ENCODE measurements at places on chromosomes 5 and 9. TPM values are rescaled to one million over a fixed set of nuclear protein-coding genes. Genes with fewer than 3 reads are reported as not detected.

PCDHB5 gene
- total RNA-seq = 0.38 TPM

DNA sequence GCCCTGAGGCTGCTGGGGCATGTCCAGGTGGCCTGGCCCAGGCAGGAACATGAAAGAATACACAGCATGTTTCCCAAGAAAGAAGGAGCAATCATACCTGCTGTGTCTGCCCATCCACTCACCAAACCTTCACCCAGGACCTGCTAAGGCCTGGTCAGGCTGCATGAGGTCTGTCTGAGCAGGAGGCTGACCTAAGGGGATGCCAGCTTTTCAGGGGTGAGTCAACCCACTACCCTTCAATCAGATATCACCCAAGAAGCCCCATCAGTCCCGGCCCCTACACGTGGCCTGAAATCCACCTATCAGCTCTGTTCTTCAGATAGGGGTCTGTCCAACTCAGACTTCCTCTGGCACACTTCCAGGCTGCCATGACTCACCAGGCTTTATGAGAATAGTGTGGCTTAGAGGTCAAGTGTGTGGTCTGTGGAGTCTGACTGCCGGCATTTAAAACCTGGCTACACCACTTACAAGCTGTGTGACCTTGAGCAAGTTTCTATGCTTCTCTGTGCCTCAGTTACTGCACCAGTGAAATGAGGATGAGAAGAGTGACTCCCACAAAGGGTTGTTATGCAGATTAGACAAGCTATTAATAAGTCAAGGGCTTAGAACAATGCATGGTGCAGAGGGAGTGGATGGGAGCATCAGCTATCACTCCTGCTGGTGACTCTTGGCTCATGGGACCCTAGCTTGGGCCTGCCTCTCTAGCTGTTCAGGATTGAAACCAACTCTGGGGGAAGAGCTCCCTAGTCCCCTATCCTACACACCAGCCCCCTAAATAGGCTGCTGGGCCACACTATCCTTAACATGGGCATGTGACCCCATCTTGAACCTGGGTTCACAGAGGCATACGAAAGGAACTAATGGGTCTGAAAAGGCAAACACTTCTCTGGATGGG lies 130.3 kb downstream of the PAX5 start:
- H3K27me3 ChIP-seq = no peaks in the 10 kb centered on the region
- no peaks in the 10 kb centered on the region for H3K36me3 ChIP-seq
- DNase-seq = no peak

EGFLAM gene
- 19.2 TPM for total RNA-seq

DNA sequence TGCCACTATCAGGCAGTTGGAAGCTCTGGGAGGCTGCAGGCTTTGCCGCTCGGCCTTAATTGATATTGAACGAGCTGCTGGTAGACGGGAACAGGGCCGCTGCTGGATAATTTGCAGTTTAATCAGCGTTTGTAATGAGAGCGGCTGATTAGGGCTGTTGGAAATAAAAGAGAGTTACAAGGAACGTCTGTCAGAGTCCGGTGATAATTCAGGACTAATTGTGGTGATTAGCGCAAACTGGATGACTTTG lies 68.2 kb upstream of the TBCA start:
- H3K27ac ChIP-seq = no peak overlapping the region
- peak overlapping the region; percentile 69 for H3K4me3 ChIP-seq
- H3K27me3 ChIP-seq = peaks cover 2% of the 10 kb centered on the region
- peaks cover 5% of the 10 kb centered on the region for H3K4me1 ChIP-seq
- no peak for DNase-seq

PRUNE2 gene
- 10.1 TPM for total RNA-seq

DNA sequence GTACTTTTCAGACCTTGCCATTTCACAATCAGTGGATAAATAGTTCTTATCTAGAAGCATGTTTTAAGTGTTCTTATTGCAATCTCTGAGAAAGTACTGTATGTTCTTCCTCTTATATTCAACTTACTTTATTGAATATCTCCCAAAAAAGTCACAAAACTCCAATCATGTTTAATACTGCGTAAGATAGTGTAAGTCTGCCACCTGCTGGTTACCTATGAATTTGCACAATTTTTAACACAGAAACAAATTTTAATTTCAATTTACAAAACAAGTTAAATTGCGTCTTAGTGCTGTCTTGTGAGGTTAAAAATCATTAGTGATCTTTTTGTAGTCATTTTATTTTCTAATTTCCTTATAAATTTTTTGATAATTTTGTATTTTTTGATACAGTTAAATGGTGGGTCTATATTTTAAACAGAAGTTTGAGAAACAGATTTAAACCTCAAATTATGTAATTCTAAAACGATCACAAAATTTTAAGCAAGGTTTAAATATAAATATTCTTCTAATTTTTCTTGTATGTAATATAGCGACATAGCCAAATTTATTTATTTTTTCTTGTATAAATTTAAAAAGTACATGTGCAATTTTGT lies 115.8 kb downstream of the EMB start:
- no peak overlapping the region for H3K27ac ChIP-seq
- H3K36me3 ChIP-seq = no peaks in the 10 kb centered on the region
- no peaks in the 10 kb centered on the region for H3K4me1 ChIP-seq
- no peaks in the 10 kb centered on the region for H3K27me3 ChIP-seq
- no peak for DNase-seq

- peaks cover 59% of the 10 kb centered on the region for H3K4me1 ChIP-seq
- no peaks in the 10 kb centered on the region for H3K36me3 ChIP-seq
- H3K27me3 ChIP-seq = no peaks in the 10 kb centered on the region
- no peak overlapping the region for H3K4me3 ChIP-seq
- H3K27ac ChIP-seq = no peak overlapping the region
- no peak for DNase-seq
Observed at GRCh38 chr5:42624912-42625311, 131.7 kb upstream of the CCDC152 start.

DNA sequence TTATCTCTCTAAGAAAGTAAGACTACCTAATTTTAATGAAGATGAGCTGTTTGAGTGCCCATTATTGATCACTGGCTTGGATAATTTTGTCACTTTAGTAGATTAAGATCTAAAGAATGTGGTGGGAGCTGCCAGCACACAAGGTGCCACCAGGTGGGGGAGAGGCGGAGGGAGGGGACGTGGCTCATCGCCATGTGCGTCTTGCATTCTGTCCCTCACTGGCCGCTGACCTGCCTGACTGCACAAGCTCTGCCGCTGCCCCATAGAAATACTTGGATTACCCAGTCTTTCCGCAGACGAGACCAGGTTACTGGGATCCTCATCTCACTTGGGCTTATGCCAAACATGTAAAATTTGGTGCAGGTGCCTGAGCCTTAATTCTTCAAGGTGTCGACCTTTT lies 37.6 kb downstream of the RHOBTB3 start:
- H3K27me3 ChIP-seq = no peaks in the 10 kb centered on the region
- H3K4me1 ChIP-seq = peaks cover 15% of the 10 kb centered on the region
- peaks cover 42% of the 10 kb centered on the region for H3K36me3 ChIP-seq
- DNase-seq = no peak

DNA sequence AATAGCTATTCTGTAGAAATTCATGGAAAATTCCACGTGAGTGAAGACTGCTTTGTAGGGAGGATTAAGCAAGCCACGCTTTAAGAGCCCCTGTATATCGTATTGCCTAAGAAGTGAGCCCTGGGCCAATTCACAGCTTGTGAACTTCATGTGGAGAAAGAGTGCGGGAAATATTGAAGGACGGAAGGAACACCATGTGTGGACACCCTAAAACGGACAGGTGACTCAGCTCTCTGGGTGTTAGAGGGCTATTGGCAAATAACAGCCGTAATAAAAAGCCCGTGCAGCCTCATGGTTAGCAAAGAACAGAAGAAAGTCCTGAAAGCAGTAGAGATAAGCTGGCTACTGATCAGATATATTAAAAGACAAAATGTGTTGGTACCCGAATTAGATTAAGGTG lies 26.4 kb downstream of the ZNF366 start:
- no peaks in the 10 kb centered on the region for H3K27me3 ChIP-seq
- H3K4me3 ChIP-seq = no peak overlapping the region
- H3K4me1 ChIP-seq = peaks cover 34% of the 10 kb centered on the region
- H3K36me3 ChIP-seq = no peaks in the 10 kb centered on the region
- DNase-seq = peak; percentile 77

GRCh38 chr9:77980622-77981021 lies 51.0 kb downstream of the GNAQ start:
- H3K4me3 ChIP-seq = no peak overlapping the region
- no peaks in the 10 kb centered on the region for H3K36me3 ChIP-seq
- H3K27ac ChIP-seq = no peak overlapping the region
- DNase-seq = no peak
- H3K4me1 ChIP-seq = peaks cover 22% of the 10 kb centered on the region

- no peak for DNase-seq
- no peak overlapping the region for H3K27ac ChIP-seq
- H3K4me1 ChIP-seq = no peaks in the 10 kb centered on the region
- H3K27me3 ChIP-seq = no peaks in the 10 kb centered on the region
Observed at GRCh38 chr9:100370064-100370723, 17.5 kb upstream of the TEX10 start.

DNA sequence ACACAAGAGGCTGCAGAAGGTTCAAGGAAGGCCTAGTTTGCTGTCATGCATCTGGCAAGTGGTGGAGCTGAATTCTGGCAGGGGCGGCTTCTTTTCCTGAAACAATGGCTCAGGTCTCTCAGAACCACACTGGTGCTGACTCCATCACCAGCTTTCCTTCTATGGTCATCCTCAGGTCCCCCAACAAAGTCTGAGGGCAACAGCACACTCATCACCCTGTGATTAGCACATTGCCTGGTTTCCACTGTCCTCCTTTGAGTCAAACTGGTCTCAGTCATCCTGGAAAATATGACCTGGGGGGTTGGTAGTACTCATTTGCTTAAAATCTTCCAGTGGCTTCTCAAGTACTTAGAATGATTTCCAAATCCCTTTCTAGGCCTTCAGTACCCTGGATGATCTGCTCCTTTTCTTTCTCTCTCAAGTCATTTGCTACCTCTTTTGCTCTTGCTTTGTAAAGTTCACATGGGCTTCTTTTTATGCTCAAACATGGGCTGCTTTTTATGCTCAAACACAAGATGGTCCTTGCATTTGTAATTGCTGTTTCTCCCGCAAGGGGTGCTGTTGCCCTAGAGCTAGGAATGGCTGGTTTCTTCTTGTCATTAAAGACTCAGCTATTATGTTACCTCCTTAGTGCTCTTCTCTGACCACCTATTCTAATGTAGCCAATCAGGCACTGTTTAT lies 144.9 kb downstream of the ALDH1A1 start:
- no peak overlapping the region for H3K27ac ChIP-seq
- no peaks in the 10 kb centered on the region for H3K36me3 ChIP-seq
- no peaks in the 10 kb centered on the region for H3K4me1 ChIP-seq
- no peak for DNase-seq
- H3K4me3 ChIP-seq = no peak overlapping the region

GRCh38 chr5:122392824-122393223 lies 80.8 kb downstream of the SNCAIP start:
- no peak overlapping the region for H3K27ac ChIP-seq
- no peak for DNase-seq
- no peaks in the 10 kb centered on the region for H3K27me3 ChIP-seq

SLC34A1 gene
- not detected for total RNA-seq

DNA sequence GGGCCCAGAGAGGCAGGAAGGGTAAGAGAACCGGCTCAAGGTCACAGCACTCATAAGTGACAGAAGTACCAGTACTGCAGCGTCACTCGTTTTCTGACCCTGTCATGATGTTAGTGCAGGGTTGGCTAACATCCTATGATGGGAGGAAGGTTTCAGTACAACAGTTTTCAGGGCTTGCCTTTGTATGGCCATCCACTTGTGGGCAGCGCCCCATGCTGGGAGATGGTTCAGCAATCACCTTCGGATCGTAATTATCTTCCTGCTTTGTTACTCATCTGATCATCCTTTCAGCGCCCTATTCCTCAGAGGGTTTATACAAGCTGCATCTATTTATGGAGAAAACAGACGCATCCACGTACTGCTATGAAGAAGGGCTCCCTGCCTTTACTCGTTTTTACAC lies 2.4 kb downstream of the MAP1B start:
- H3K4me3 ChIP-seq = peak overlapping the region; percentile 73
- DNase-seq = no peak
- H3K27me3 ChIP-seq = peaks cover 22% of the 10 kb centered on the region
- H3K27ac ChIP-seq = peak overlapping the region; percentile 61
- peaks cover 12% of the 10 kb centered on the region for H3K4me1 ChIP-seq

DNA sequence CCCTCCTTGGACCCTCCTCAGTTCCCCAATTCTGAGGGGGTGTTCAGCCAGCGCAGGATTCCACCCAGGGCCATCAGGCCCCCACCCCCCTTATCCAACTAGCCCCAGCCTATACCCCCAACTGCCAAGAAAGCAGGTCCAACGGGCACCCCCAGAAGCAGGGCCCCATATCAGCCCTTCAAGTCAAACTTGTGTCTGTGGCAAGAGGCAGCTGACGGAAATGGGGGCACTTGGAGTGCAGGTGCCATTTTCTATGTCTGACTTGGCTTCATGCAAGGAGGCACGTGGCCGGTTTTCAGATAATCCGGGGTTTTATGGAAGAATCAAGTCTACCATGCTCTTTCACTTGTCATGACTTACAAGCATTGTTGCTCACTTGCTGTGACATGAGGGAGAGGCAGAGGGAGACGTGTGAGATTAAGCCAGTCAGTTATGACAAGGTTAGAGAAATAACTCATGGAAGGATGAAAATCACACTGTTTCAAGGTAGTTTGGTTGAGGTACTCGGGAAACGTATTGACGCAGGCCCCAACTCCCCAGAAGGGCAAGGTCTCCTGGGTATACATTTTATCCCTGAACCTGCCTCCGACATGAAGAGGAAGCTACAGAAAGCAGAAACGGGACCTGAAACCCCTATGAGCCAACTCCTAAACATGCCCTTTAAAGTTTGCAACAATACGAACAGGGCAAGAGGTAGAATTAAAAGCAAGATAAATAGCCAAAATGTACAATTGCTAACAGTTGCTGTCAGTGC lies 26.5 kb upstream of the CLPTM1L start:
- no peak for DNase-seq
- no peak overlapping the region for H3K27ac ChIP-seq
- H3K4me1 ChIP-seq = no peaks in the 10 kb centered on the region
- H3K4me3 ChIP-seq = no peak overlapping the region
- H3K27me3 ChIP-seq = peaks cover 6% of the 10 kb centered on the region
- H3K36me3 ChIP-seq = no peaks in the 10 kb centered on the region

FRMD3 gene
- 100 TPM for total RNA-seq

DNA sequence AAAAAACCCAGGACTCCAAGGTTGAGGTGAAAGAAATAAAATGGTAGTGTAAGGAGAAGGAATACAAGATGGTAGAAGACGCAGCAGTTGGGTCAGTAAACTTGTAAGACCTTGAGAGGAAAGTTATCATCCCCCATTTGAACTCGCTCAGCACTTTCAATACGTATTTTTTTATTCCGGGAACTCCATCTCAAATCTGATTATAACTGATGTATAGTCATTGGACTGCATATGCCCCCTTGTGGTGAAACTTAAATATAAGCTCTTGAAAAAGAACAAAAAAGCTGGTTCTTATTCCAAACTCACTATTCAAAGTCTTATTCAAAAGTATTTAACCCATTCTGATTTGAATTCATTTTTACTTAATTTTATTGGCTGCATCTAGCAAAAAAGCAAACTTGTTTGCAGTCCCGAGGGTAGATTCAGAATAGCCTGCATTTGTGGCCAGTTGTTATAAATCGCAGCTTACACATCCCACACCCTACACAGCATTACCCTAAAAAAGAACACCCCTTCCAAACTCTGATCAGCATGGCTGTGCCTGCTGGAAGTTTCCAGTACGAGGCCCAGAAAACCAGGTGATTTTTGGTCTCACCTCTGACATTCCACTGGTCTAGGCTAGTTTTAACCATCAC lies 118.0 kb downstream of the ESM1 start:
- H3K27ac ChIP-seq = no peak overlapping the region
- DNase-seq = no peak
- no peaks in the 10 kb centered on the region for H3K27me3 ChIP-seq
- H3K4me3 ChIP-seq = peak overlapping the region; percentile 37
- no peaks in the 10 kb centered on the region for H3K36me3 ChIP-seq

GRCh38 chr9:673966-674526 lies 167.5 kb upstream of the DMRT1 start:
- H3K36me3 ChIP-seq = no peaks in the 10 kb centered on the region
- no peaks in the 10 kb centered on the region for H3K27me3 ChIP-seq
- H3K4me3 ChIP-seq = no peak overlapping the region
- peaks cover 19% of the 10 kb centered on the region for H3K4me1 ChIP-seq
- H3K27ac ChIP-seq = no peak overlapping the region
- no peak for DNase-seq
